ENCODE measurements at places on chromosomes 6 and 20.

DNA sequence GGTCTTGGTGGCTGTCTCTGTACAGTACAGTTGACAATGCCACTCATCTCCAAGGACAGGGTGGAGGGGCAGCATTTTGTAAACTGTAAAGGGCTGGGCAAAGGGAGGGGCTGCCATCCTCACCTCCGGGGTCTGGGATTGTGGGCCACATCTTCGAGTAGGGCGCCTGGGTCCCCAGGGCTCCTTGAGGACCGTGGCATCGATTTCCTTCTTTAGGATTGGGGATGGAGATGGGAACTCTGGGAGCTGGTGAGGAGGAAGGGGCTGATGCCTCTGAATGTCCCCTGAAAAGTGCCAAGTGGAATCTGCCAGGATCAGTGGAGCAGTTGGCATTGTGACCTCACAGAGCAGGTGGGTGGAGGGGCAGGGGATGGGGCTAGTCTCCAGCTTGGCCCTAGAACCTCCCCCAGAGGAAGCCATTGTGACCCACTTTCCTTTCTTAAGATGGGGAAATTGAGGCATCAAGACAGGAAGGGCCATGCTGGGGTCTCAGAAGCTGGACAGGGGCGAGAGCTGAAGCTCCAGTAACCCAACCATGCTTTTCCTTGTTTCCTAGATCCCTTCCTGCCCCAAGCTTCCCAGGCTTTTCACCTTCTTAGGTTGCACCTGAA is at the start of gene SUN5:
TSS of gene SUN5 (minus strand) at position 293 of the 611 bp plus-strand sequence. CDS start at position 200, 93 bp downstream.
- no peak for DNase-seq

GRCh38 chr6:161477876-161478425 is 204.1 kb upstream of the AGPAT4 start:
- peak; percentile 97 for DNase-seq

GRCh38 chr6:161493576-161494118 is 219.8 kb upstream of the AGPAT4 start:
- DNase-seq = no peak

DNA sequence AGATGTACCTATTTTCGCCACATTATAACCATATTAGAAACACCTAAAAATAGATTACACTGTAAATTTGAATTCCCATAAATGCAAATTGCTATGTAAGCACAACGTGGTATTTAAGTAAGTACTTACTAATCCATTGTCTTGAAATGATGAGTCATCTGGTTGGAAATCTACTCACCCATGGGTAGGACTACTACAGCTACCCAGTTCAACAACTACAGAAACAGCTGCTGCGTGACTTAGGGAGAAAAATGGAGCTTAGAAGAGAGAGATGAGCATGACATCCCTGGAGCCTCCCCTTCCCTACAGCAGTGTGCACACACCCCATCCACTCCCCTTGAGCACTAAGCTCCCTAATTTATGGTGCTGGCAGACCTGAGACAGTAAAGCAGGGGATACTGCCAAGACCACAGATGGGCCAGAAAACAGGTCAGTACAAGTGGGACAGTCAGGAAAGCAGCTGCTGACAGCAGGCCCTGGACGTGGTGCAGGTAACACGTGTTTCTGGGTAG is 26.9 kb downstream of the RRAGD start:
- no peak for DNase-seq

GRCh38 chr20:41499961-41500725 is 118.0 kb downstream of the CHD6 start:
- peak; percentile 87 for DNase-seq

GRCh38 chr20:10788877-10789276 is 115.1 kb upstream of the JAG1 start:
- no peak for DNase-seq

DNA sequence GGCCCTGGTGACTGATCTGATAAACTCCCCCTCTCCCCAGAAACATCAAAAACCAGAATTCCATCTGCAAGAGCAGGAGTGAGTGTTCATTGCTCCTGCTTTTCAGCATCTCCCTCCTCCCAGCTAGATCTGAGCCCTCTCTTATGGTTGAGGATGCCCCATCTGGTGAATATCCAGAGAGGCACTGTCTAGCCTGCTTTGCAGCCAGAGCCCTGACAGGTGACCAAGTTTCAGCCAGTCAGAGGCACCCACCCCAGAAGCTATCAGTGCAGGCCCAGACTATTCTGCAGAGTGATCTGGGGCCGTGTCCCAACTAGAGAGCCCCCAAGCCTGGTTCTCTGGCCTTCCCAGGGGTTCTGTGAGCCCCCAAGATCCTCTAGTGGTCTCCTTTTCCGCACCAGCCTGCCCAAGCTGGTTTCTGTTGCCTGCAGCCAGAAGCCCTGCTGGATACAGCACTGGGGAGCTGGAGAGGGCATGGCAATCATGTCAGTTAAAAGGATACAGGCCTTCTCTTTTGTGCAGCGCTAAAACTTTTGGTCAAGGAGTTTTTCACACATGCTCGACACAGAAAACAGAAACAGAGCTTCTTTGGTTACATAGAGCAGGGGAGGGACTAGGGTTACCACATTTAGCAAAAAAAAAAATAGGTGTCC is 6.6 kb upstream of the BMP7 start:
- DNase-seq = no peak

DNA sequence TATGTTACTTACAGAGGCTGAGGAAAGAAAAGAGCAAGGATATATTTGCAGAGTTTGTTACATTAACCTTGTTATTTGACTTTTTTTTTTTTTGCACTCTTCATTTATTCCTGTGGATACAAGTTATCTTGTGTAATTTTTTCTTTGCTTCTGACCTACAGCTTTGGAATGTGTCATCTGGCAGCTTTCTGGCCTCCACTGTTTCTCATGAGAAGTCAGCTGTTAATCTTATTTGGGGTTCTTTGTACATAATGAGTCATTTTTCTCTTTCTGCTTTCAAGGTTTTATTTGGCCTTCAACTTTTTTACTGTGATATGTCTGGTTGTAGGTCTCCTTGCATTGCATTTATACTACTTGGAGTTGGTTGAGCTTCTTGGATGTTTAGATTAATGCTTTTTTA is 333.4 kb downstream of the SMOC2 start:
- DNase-seq = no peak

- DNase-seq = no peak
Measured at GRCh38 chr6:164142322-164142721, 727.8 kb downstream of the QKI start.

DNA sequence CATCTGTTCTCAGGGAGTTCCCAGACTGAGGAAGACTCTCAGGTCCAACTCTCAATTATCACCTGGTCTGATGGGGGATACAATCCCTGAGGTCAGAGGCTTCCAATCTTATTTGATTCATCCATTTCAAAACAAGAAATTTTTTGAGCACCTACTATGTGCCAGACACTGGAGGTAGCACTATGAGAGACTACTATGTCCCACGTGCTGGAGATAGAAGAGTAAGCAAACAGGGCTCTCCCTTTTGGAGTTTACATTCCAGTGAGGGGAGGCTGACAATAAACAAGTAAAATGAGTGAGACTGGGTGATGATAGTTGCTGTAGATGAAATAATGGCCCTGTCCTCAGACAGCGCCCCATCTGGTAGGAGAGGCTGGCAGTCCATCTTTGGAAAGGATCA is 16.5 kb downstream of the TMEM151B start:
- DNase-seq = no peak

DNA sequence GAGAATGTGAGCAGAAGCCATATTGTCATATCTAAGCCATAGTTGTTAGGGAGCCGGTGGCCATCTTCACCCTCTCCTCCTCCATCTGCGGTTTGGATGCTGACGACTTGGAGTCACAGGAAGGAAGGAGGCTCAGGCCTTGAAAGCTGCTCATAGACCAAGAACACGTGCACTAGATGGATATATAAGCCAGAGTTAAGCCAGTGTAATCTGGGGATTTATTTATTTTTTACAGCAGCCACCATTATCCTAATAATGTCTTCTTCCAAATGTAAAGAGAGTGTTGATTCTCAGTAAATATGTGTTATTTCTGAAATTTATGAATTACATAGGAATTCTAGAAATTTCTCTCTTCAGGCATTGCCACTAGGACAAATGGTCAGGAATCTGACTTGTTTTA is 689.9 kb downstream of the QKI start:
- no peak for DNase-seq

DNA sequence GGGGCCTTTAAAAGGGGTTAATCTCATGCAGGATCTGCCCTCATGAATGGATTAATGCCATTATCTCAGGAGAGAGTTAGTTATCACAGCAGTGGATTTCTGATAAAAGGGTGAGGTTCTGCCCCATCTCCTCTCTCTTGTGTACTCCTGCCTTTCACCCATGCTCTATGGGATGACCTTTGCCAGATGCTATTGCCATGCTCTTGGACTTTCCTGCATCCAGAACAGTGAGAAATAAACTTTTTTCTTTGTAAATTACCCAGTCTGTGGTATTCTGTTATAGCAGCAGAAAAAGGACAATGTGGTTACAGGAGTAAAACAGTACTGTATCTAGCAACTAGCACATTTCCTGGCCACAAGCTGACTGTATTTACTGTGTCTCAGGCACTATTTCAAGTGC is 58.0 kb upstream of the CCN2 start:
- DNase-seq = no peak

GRCh38 chr6:154394571-154394970 is 38.0 kb upstream of the IPCEF1 start:
- DNase-seq = no peak

DNA sequence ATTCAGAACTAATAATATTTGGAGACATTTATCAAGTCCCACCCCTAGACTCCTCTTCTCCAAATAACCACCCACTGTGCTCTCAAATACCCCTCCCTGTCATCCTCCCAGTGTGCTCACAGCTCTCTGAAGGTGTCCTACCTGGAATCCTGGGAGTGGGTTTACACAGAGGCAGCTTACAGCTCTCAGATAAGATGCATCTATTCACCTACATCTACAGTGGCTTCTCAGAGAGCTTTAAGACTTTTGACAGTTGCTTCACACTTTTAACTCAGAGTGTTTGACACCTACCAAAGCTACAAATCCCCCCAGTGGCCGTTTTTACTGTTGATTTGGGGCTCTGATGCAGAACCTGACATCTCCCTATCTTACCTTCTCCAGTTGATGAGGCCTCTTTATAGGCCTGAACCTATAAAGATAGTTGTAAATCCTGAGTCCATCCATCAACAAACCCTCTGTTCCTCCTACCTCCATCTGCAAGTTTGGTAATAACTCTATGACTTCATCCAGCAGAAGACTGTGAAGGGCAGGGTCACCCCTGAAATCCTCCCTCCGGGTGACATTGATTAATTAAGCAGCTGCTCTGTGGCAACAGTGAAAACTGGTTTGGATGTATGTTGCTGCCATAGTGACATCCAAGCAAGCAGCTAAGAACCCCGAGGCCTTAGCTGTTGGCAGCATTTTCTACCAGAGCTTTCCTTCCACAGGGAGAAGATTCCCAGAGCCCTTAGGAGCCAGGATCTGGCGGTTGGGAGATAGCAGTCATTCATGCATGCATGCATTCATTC is 226.1 kb upstream of the RREB1 start:
- DNase-seq = no peak

GRCh38 chr20:60334911-60335310 is 376.7 kb downstream of the CDH26 start:
- DNase-seq = no peak

DNA sequence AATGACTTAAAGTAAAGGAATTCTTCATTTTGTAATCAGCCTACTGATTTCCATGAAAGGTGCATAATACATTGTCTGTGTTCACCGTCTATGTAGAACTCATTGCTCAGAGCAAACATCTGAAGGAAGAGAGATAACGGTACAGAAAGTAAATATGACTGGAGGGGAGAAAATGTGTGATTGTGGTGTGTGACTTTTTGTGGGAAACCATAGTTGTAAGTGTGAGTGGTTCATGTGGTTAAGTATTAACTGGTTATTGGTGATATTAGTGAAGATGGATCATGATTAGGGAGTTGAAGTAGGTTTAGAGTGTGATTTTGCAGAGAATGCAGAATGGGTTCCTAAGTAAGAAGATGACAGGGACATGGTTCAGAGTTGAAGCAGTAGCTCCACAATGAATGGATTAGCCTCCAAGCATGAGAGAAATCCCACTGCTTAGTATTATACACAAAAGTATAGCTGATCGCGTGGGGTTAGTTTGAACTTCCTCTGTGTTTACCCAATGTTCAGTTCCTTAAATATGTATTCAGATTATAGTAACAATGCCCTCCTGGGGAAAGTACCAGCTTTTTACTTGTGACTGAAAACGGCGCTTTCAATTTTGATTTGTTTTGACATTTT is 368.9 kb downstream of the UTRN start:
- DNase-seq = no peak

DNA sequence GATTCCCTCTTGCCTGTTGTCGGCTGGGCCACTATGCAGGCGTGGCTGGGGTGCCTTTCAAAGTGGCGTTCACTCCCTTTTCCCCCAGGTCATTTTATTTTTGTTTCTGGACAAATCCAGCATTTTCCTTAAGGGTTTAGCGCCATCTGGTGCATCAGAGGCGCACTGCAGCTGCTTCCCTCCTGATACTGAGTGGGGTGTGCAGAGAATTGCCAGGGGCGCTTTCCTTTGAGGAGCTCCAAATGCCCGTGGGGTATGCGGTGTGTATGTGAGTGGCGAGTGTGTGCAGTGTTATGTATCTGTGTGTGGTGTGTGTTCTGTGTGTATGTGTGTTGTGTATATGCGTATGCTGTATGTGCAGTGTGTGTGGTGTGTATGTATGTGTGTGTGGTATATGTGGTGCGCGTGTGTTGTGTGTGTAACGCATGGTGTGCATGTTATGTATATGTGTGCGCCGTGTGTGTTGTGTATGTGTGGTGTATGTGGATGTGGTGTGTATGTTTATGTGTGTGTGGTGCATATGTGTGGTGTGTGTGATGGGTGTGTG is 100.1 kb upstream of the AGPAT4 start:
- DNase-seq = peak; percentile 59

- DNase-seq = no peak
Measured at GRCh38 chr6:56104591-56104990, 142.8 kb downstream of the COL21A1 start.

DNA sequence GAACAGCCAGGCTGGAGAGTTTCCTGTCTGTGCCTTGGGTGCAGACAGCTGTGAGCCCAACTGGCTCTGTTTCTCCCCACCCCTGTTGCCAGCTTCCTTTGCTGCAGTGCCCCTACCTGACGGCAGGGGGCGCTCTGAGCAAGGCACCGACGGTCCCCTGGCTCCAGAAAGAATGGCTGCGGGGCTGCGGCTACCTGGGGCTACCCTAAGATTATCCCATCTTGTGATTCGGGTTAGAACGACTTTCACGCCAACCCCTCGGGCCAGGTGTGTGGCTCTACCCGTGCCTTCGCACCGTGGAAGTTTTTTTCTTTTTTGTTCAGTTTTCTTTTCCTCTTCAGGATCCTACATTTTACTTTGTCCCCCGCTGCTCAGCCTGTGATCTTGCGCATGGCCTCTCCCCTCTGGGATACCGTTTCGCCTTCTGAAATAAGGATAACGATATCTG is 33.4 kb upstream of the AAR2 start:
- DNase-seq = peak; percentile 48
